ENCODE measurements at places on chromosomes 2 and 18.

DNA sequence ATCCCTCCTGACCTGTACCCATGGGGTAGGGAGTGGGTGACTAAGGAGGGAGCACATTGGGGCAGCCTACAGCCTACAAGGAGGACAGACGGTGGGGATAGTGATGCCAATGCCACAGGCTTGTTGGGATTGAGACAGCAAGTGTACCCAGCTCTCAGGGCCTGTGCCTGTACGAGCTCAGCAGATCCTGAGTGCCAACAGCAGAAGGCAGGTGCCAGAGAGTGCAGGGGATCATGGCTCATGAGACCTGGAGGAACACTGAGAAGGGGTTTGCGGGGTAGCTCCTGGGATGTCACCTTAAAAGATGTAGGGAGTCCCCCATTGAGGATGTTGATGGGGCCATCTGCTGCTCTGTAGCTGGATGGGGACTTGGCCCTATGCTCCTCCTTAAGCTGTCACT is 10.3 kb upstream of the SNED1 start:
- H3K4me1 ChIP-seq: peaks cover 13% of the 10 kb centered on the region
- H3K4me3 ChIP-seq: no peak overlapping the region
- no peak overlapping the region for H3K27ac ChIP-seq
- no peaks in the 10 kb centered on the region for H3K27me3 ChIP-seq
- no peak for DNase-seq

DNA sequence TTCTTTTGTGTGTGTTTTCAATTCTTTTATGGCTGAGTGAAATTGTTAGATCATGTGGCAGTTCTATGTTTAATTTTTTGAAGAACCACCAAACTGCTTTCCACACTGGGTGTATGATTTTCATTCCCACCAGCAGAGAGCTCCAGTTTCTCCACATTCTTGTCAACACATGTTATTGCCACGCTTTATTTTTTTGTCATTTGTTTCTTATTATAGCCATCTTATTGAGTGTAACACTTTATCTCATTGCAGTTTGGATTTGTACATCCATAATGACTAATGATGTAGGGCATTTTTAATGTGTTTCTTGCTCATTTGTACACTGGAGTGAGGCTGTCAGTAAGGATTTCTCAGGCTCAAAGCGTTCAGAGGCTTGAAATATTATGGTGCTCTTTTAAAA is 184.2 kb downstream of the PIEZO2 start:
- H3K4me1 ChIP-seq: no peaks in the 10 kb centered on the region
- H3K27ac ChIP-seq: no peak overlapping the region
- H3K4me3 ChIP-seq: no peak overlapping the region
- no peaks in the 10 kb centered on the region for H3K27me3 ChIP-seq

DNA sequence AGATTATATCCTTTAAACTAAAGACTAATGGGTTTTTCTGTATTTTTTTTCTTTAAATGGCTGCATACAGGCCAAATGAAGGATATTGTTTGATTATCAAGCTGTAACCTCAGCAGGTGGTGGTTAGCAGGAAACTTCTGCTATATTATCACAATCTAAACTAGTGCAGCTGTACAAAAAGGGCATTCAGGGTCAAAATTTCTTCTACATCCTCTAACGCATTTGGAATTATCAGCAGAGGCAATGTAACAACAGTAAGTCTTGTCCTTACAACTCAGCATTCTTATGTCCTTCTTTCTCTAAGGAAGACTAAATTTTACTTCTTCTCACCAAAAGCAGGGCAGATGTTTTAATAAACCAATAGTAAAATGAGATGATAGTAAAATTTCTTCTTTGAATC is 135.8 kb upstream of the FN1 start:
- H3K4me1 ChIP-seq: no peaks in the 10 kb centered on the region
- DNase-seq: no peak
- no peak overlapping the region for H3K4me3 ChIP-seq
- no peaks in the 10 kb centered on the region for H3K27me3 ChIP-seq

- H3K4me1 ChIP-seq: no peaks in the 10 kb centered on the region
- no peaks in the 10 kb centered on the region for H3K27me3 ChIP-seq
- H3K4me3 ChIP-seq: no peak overlapping the region
- no peaks in the 10 kb centered on the region for H3K36me3 ChIP-seq
These were observed 22.3 kb upstream of the SERPINB5 start for GRCh38 chr18:63454497-63454896.

GRCh38 chr2:96532641-96533291 is 3.8 kb upstream of the ARID5A start:
- H3K27me3 ChIP-seq: no peaks in the 10 kb centered on the region
- peaks cover 71% of the 10 kb centered on the region for H3K4me1 ChIP-seq
- H3K36me3 ChIP-seq: no peaks in the 10 kb centered on the region
- DNase-seq: no peak
